CD4-positive, alpha-beta T cell treated with Interleukin-6 at 100 ng/mL for 8 hours (primary cell): ENCODE measurements at places on chromosomes 2 and 18.
A peak's percentile ranks its signal among the peaks of the same experiment; 100 is the strongest.

GRCh38 chr18:63470751-63471150, 6.0 kb upstream of the SERPINB5 start:
- no peak for DNase-seq

DNA sequence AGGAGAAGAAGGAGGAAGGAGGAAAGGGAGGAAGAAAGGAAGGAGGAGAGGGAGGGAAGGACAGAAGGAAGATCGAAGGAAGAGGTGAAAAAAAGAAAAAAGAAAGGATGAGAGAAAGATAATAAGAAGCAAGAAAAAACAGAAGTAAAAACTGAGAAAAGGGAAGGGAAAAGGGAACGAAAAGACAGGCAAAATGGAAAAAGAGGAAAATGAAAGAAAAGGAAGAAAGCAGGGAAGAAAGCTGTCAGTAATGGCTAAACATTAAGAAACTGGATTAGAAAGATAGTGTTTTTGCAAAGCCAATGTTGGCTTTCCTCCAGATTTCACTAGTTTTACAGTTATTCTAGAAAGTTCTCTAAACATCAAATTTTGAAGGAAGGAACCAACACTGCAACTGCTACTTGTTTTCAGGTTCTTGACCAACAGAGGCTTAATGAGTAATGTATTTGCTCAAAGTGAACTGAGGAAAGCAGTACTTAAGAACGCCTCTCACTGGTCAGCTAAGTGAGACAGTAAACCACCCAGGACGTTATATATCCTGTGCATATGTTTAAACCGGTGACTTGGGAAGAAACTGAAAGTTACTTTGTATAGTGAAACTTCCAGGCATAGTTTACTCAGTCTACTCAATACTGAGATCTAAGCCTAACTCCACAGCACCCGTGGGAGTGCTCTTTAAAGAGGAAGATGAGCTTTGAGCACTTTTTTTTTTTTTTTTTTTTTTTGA, 286.2 kb upstream of the TRIB2 start:
- DNase-seq = peak; percentile 24

GRCh38 chr2:128813352-128814034, 494.8 kb upstream of the HS6ST1 start:
- no peak for DNase-seq

DNA sequence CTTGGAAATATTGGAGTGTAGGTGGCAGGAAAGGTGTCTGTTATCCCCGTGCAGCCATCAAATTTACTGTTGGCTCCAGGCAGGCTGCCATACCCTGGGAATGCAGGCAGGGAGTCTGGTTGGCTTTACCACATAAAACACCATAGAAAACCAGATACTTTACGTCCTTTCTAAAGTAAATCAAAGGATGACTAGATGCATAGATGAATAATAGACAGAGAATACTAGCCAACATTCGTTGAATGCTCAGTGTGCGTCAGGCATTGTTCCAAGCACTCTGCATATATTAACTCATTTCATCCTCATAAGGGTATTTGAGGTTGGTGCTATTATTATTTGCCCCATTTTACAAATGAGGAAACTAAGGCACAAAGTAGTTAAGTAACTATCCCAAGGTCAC, 65.2 kb downstream of the VSNL1 start:
- no peak for DNase-seq

DNA sequence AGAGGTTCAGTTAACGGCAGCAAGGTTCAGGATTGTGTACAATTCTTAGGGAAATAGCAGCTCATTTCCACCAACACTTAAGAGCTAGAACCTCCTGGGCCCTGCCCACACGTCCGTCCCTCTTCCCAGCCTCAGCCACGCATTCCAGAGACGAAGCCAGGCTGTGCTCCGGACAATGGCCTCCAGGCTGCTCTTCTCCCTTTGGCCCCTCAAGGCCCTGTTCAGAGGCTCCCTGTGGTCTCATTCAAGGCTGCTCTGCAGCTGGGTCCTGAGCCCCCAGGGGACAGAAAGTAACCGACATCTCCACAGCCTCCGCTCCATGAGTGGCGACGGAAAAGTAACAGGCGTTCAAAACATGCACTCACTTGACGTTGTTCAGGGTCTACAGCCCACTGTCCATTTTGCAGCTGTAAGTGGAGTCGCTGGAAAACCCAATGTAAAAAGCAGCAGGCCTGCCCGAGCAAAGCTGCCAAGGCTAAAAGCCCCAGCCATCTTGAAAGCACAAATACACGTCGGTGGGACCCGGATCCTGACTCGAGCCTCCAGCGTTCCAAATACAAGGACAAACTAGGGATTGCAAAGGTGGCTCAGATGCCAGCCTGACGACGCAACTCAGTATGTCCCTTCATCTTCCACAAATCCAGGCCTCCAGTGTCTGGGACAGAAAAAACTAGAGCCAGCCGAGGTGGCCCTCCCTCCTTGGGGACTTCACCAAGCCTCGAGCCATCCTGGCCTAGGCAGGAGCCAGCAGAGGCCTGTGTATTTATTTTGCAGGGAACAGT, 76.9 kb downstream of the NDUFA10 start:
- DNase-seq = no peak

DNA sequence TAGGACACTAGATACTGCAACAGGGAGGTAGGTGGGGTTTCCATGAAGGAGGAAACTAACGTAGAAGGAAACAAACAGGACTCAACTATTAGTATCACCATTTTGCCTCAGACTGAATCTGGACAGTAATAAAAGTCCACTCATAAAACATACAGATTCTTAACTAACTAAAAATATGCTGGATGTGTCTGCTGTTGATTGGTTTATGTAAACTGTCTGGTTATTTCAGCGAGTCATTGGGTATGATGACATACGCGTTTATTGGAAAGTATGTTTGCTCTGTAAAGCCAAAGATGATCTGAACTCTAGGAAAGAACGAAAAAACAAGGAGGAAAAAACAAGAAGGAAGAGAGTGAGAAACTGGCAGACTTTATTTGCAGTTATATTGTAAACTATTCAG, 1816.1 kb upstream of the LRRTM1 start:
- no peak for DNase-seq

GRCh38 chr2:238389988-238390589, 36.6 kb upstream of the ASB1 start:
- DNase-seq = no peak

DNA sequence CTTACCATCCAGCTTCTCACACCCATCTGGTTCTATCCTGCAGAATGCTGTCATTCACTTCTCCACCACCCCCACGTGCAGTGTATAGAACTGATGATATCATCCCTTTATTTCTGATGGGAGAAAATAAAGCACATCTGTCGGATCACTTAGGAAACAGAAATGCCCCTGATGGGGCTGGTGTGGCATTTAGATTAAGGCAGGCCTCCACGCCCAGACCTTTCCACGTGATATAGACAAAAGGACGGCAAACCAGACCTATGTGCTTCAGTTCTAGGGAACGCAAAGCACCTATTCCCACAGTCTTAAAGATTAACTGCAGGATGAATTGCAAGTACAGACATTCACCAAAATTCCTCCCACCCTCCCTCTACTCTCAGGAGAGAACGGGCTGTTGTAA, 27.6 kb upstream of the CABLES1 start:
- no peak for DNase-seq

GRCh38 chr2:228747483-228747882, 523.6 kb downstream of the PID1 start:
- DNase-seq = no peak

DNA sequence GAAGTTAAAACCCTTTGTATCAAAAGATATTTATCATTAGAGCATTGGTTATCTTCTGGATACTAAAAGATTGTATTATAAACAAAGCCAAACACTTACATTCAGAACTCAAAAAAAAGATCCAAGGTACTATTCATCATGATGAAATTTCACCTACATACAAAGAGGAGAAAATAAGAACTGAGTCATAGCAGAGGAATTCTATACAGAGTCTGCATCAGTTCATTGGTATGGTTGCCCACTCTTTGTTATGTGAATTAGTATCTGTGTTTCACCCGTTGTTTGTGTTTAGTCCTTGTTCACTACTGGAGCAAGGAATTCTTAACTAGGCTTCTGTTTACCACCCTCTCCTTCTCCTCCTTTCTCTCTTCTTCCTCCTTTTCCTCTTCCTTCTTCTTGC, 157.9 kb downstream of the LNPK start:
- DNase-seq = no peak

- no peak for DNase-seq
Measured at GRCh38 chr2:116074161-116074560, 1631.7 kb downstream of the DPP10 start.

- no peak for DNase-seq
Measured at GRCh38 chr18:49685231-49685942, 123.5 kb downstream of the LIPG start.
